Hematopoietic multipotent progenitor cell treated with erythropoietin and hydrocortisone succinate and interleukin-3 and kit ligand, for 15 days (in vitro differentiated cells): ENCODE measurements at places on chromosomes 2 and 18.
A peak's percentile ranks its signal among the peaks of the same experiment; 100 is the strongest.

DNA sequence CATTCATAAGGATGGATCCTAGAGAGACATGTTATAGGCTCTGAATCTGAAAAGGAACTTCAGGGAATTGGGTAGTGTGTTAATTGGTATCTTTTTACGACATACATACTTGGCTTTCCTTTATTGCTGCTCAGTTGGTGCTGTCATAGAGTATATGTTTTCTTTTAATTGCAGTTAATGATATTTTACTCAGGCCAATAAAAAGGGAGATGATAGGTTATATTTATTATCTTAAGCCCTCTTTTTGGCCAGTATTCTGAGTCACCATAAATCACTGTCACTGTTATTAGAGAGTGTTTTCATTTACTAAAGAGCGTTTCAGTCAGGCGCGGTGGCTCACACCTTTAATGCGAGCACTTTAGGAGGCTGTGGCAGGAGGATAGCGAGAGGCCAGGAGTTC lies 47.6 kb downstream of the RALBP1 start:
- no peak for DNase-seq

- DNase-seq, result no peak
These were observed 86.6 kb downstream of the TMEM182 start for GRCh38 chr2:102848366-102848839.

- no peak for DNase-seq
These were observed 35.8 kb downstream of the MTERF4 start for GRCh38 chr2:241066171-241066892.

- DNase-seq, result no peak
These were observed 226.3 kb upstream of the SPOPL start for GRCh38 chr2:138275292-138275690.

- DNase-seq, result no peak
These were observed 412.3 kb upstream of the ETAA1 start for GRCh38 chr2:66984864-66985263.

DNA sequence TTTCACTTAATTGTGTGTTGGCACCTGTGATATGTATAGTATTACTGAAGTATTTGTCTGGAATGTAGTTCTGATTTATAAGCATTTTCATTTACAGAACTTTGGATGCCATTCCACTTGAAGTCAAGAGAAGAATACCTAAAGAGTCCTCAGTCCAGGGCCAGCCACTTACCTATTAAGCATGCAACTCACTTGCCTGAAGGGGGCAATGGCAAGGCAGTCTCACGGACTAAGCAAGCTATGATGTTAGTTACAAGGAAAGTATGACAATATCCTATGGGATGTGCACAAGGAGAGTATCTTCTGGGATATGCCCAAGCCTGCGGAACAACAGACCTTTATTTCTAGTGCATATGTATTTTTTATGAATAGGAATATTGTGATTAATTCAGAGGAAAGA lies 369.4 kb upstream of the GCFC2 start:
- no peak for DNase-seq

DNA sequence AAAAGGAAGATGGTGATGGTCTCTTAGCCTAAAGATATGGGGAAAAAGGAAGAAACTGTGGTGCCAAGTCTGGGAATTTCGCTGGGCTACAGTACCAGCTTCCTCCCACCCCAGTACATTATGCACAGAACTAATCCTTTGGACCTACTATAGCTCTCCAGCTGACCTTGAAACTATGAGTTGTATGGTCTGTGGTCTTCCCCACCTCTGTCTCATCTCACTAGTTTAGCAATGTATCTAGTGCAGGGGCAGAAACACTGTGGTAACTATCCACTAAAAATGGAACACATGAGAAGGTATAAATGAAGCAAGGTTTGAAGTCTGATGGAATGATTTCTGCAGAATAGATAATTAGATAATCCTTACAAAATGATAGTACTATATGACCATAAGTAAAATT lies 190.4 kb upstream of the CCDC150 start:
- no peak for DNase-seq

DNA sequence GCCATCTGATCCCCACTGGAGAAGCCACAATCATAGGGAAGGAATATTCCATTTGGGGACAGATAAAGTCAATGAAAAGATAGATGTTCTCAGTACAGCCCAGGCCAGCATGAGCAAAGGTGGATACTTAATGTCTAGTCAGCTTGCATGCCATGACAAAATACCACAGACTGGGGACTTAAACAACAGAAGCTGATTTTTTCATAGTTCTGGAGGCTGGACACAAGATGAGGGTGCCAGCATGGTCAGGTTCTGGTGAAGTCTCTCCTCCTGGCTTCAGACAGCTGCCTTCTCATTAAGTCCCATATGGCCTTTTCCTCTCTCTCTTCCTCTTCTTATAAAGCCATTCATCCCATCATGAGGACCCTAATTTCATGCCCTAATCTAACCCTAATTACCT lies 116.1 kb upstream of the CYP1B1 start:
- no peak for DNase-seq

GRCh38 chr2:17327649-17328048 lies 190.6 kb downstream of the RAD51AP2 start:
- no peak for DNase-seq

- no peak for DNase-seq
These were observed 29.8 kb downstream of the LRP1B start for GRCh38 chr2:142100970-142101369.

GRCh38 chr2:164008752-164009151 lies 272.9 kb upstream of the FIGN start:
- no peak for DNase-seq

DNA sequence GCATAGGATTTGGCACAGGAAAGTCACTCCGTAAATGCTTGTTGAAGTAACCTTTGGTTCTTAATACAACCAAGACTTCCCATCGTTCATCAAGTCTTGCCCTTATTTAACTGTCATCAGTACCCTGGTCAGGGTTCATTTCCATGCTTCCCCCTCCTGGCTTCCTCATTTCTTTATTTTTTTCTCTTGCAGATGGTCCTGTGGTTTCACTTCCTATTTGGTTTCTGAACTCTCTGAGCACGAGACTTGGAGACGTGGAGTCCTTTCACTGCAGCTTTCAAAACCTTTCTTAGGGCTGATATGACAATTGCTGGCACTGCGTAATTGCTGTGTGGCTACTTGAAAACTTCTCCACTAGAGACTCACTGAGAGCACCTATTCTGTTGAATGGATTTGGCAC lies 59.9 kb upstream of the PID1 start:
- DNase-seq, result no peak

GRCh38 chr2:61356261-61356957 lies 114.5 kb downstream of the USP34 start:
- DNase-seq, result no peak

GRCh38 chr2:140457483-140457882 lies 1673.3 kb downstream of the LRP1B start:
- no peak for DNase-seq

DNA sequence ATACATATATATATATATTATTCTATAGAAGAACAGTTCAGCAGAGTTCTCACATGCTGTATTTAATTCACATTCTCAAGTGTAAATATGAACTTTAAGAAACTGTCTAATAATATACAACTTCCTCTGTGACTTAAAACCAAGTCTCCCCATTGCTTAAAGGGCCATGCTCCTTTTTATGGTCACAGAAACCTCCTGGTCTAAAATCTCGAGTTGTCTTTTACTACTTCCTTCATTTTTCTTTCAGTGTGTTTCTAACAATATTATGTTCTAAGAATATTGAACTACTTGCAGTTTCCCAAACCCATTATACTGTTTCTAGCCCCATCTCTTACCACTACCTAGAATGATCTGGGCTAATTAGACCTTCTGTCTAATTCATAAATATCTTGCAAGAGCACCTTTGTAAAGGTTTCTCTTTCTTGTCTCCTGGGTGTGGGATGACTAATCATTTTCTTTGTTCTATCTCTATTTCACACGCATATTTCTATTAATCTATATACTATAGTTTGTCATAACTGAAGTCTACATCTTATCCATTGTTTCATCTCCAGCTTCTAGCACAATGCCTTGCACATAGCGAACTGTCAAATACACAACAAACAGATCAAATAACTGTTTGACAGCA lies 48.8 kb downstream of the ERBB4 start:
- no peak for DNase-seq

DNA sequence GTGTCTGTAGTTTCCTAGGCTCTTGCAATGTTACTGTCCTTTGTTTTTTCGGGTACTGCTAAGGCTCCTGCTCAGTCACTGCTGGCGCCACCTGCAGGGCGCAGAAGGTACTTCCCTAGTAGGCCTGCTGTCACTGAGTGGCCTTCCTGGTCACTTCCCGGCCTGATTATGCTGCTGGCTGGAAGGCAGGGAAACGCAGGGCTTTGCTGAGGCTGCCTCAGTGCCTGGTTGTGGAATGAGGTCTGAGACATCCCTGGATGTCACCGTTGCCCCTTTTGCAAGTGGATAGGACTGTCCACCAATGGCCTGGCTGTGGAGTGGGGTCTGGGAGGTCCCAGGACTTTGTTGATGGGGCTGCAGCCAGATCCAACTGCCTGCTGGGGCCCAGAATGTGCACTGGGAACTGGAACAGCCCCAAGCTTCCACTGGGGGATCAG lies 13.1 kb downstream of the DAW1 start:
- peak; percentile 69 for DNase-seq

DNA sequence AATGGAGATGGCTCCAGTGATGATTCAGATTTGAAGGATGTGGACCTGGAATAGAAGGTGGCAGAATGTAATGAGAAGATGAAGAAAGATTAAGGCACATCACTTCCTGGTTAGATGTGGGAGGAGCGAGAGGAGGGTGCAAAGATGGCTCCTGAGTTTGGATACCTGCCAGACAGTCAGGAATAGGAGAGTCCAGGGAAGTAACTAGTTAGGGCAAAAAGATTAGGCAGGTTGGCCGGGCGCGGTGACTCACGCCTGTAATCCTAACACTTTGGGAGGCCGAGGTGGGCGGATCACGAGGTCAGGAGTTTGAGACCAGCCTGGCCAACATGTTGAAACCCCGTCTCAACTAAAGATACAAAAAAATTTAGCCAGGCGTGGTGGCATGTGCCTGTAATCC lies 5.6 kb downstream of the C2orf74 start:
- no peak for DNase-seq

GRCh38 chr2:208280933-208281332 lies 14.9 kb downstream of the PIKFYVE start:
- no peak for DNase-seq

DNA sequence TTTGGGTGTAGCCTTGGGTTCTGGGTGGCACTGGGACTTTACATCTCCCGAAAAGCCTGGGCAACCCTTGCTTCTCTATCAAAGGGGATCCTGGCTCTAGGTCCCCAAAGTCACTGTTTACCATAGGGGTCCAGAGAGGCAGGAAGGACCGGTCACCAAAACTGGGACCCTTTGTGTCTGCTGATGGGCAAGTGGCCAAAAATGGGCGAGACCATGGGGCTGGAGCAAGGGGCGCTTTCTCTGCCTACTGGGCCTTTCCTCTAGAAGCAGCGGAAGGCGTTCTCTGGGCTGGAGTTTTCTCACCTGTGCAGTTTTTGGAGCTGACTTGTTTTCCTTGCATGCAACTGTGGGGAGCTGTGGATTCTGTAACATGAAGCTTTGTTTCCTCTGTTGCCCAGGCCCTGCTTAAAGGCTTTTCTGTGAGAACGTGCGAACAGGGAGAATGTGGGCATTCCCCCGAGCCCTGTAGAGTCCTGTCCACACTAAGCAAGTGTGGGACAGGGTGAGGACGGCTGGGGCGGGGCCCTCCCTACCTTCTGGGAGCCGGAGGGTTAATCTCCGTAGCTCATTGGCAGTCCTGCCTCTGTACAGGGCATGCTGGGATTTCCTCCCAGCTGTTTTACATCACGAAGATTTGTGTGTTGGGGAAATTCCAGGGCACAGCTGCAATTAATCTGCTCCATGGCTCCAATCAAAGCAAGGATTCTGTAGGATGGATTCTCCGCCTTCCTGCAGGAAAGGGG lies 50.2 kb downstream of the TGOLN2 start:
- no peak for DNase-seq

- no peak for DNase-seq
These were observed 310.4 kb upstream of the SYT4 start for GRCh38 chr18:43587538-43588153.

DNA sequence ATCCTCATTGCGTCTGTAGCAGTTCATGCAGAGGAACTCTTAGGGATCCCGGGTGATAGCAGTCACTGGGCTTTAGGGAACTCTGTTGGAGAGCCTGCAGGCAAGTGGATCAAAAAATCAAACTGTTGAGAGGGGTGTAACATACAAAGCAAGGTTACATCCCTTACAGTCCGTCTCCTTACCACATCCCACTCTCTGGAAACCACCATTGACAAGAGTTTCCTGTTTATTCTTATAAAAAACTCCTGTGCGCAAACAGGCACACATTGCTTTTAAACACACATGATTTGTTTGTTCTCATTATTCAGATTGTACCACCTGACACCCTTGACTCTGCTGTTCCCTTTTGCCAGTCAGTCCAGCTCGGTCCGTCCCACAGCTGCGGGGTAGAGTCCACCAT lies 137.7 kb downstream of the LTBP1 start:
- no peak for DNase-seq

GRCh38 chr2:230439590-230439989 lies 23.6 kb downstream of the SP100 start:
- DNase-seq, result no peak

DNA sequence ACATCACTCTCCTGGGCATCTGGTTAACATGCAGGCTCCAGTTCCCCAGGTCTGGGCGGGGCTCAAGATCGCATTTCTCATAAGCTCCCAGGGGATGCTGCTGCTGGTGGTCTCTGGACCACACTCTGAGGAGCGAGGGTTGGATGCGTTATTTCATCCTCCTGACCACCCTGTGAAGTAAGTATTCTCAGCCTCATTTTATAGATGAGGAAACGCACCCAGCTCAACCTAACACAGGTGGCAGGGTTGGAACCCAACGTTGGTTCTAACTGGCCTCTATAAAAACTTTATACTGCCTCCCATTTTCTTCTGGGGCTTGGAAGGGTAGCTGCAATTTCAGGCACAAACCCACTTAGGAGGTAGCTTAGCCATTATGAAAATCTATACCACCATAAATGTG lies 120.5 kb downstream of the FAM210A start:
- no peak for DNase-seq
